HepG2 (cell line): ENCODE measurements at places on chromosomes 11 and 22.

GRCh38 chr11:65126624-65127274 lies 4.6 kb downstream of the MRPL49 start:
- no peak for DNase-seq

GRCh38 chr11:82494988-82495432 lies 238.7 kb downstream of the FAM181B start:
- DNase-seq = peak; percentile 14

GRCh38 chr22:27684901-27685300 lies 116.7 kb downstream of the MN1 start:
- DNase-seq = no peak

DNA sequence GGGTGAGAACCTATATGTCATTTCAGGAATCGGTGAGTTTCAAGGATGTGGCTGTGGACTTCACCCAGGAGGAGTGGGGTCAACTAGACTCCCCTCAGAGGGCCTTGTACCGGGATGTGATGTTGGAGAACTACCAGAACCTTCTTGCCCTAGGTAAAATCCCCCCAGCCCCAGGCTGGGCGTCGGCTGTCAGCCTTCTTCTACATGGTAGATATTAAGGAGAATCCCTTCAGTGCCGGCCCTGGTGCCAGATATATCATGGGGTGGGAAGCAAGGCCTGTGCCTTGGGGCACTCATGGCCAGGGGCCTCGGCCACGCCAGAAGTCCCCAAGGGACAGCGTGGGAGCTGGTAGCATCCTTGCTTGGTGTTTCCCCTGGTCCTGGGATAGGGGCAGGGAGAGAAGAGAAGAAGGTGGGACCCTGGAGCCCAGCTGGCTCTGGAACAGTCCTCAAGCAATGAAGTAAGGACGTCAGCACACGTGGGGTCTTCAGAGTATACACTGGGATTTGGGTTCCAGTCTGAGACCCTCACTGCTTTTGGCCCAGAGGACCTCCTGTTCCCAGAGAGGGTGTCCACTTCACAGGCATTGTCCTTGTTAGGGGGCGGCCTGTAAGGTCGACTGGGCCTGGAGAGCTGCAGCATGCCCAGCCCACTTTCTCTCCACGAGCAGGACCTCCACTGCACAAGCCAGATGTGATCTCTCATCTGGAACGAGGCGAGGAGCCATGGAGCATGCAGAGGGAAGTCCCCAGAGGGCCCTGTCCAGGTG lies 6.8 kb downstream of the ZNF74 start:
- no peak for DNase-seq

GRCh38 chr22:38700270-38700788 lies 414 bp downstream of the JOSD1 start:
- peak; percentile 35 for DNase-seq
